ENCODE measurements at places on chromosomes 4 and X.

GRCh38 chrX:109873983-109874382, 128.9 kb upstream of the TMEM164 start:
- no peak for DNase-seq

GRCh38 chrX:21972721-21973120, 32.2 kb downstream of the SMS start:
- no peak for DNase-seq

DNA sequence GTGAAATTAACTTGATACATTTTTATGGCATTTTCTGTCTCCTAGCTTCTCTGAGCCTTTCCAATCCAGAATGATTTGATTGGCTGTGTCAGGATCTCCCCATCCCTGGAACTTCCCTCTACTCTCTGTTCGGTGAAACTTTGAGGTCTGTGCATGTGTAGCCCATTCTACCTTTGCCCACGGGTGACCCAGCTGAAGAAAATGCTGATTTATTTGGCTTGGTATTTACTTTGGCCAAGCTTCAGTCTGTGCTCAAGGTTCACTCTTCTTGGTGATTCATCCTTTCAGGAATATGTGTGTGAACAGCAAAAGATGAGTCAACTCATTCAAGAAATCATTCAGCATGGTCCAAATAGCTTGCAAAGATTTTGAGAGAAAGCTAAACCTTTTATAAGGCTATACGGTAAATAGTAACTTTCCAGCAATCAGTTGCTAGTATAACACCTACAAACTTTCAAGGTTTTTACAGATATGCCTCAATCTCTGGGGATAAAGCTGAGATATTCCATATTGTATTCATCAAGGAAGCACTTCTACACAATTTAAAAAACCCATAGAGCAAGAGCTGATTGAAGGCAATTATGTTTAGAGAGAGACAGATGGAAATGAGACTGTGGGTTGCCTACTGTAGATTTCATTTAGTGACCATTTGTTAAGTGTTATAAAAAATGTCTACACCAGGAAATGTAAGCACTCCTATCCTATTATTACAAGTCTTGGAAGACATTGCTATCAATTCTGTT, 233.9 kb upstream of the CXXC4 start:
- DNase-seq, result no peak

DNA sequence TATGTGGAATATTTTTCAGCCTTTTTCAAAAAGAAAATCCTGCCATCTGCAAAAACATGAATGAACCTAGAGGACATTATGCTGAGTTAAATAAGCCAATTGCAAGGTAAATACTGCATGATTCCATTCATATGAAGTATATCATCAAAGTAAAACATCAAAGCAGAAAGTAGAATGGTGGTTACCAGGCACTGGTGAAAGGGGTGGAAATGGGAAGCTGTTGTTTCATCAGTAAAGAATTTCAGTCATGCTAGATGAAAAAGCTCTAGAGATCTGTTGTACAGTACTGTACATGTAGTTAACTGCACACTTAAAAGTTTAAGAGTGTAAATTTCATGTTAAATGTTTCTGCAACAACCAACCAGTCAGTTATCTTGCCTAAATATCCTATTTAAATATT, 196.8 kb upstream of the ADGRL3 start:
- no peak for DNase-seq

GRCh38 chr4:109434007-109434971, 674 bp downstream of the SEC24B start:
- no peak for DNase-seq

DNA sequence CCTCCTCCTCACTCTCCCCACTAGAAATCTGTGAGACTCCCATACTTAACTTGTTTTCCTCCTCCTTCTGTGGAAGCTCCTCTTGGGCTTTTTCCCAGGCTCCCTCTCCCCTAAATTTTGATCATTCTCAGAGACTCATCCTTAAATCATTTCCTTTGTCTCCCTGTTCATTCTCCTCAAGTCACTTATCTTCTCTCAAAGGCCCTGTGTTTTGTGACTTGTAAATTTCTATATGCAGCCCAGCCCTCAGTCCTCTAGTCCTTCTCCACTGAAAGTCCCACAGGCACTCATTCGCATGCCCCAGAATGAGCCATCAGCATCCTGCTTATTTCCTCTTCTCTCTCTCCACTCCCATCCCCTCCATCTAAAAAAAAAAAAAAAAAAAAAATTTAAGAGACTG, 171.8 kb downstream of the SOWAHB start:
- DNase-seq, result no peak

DNA sequence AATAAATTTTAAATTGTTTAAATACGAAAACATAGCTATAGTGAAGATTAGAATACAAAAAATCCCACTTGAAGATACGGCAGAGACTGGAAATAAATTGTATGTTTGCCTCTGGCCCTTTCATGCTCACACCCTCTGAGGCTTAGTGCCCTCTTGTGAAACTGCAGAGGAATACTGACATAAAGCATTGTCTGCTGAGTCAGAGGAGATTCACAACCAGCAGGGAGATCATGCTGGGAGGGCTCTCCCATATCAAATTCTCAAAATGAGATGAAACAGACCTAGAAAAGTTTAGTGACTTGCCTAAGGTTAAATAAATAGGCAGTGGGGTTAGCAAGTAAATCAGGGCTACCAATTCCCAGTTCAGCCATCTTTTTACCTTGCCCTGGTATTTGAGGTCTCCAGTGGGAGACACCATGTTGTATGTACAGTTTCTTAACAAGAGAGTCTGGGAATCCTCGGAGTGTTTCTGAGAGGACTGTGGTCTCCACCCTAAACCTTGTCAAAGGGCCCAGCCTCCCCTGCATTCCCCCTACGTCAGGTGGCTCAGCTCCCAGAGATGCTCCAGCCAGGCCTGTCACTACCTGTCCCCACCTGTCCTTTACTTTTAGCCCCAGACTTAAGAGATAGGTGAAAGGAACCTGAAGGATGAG, 581.4 kb upstream of the DIPK2B start:
- DNase-seq, result no peak

GRCh38 chr4:130403221-130403620, 1307.3 kb downstream of the C4orf33 start:
- DNase-seq, result no peak

GRCh38 chr4:123401271-123402120, 4.9 kb downstream of the SPRY1 start:
- no peak for DNase-seq

- no peak for DNase-seq
Measured at GRCh38 chrX:41336447-41336846, 2.5 kb downstream of the DDX3X start.

GRCh38 chrX:129577473-129577872, 37.4 kb downstream of the OCRL start:
- DNase-seq, result no peak

GRCh38 chrX:29040160-29040559, 452.9 kb downstream of the IL1RAPL1 start:
- DNase-seq, result no peak

DNA sequence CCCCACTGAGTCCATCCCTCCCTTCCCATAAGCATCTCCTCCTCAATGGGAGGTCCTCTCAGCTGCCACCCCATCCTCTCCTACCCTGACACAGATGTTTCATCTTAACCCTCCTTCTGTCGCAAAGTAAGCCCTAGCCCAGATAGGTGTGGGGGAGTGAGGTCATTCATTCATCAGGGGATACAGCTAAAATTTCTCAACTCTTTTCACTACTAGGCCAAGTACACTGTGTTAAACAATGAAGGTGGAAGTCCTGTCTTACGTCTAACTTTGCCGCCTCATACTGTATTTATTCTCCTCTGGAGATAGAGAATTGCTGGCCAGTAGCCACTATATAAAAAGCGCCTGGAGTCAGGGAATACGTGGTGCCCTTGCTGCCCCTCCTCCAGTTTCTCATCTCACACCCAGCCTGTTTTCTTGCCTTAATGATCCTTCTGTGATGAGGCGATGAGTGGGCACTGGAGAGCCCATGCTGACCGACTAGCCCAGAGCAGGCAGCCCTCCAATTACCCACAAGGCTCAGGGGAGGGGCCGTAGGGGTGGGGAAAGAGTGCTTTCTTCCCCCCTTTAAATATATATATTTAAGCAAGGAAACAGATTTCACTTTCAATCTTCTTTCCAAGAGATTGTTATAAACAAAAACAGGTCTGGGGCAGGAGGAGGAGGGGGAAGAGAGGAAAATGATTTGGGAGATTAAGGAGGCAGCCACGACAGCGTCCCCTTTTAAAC, 149.5 kb downstream of the PJA1 start:
- no peak for DNase-seq

DNA sequence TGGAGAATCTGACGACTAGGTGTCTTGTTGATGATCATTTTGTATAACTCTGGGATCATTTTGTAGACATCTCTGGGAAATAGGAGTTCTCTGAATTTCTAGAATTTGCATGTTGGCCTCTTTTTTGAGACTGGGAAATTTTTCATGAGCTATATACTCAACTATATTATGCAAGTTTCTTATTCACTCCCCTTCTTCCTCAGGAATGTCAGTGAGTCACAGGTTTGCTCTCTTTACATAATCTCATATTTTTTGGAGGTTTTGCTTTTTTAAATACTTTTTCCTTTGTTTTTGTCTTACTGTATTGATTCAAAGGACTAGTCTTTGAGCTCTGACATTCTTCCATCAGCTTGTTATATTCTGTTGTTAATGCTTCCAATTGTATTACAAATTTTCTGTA, 1324.2 kb downstream of the TECRL start:
- no peak for DNase-seq

DNA sequence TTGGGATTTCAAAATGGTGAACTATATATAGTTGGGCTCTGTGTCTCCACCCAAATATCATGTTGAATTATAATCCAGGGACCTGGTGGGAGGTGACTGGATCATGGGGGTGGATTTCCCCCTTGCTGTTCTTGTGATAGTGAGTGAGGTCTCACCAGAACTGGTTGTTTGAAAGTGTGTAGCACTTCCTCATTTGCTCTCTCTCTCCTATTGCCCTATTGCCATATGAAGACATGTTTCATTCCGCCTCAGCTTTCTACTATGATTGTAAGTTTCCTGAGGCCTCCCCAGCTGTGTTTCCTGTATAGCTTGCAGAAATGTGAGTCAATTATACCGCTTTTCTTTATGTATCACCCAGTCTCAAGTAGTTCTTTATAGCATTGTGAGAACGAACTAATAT, 545.6 kb downstream of the TRAM1L1 start:
- DNase-seq, result no peak

DNA sequence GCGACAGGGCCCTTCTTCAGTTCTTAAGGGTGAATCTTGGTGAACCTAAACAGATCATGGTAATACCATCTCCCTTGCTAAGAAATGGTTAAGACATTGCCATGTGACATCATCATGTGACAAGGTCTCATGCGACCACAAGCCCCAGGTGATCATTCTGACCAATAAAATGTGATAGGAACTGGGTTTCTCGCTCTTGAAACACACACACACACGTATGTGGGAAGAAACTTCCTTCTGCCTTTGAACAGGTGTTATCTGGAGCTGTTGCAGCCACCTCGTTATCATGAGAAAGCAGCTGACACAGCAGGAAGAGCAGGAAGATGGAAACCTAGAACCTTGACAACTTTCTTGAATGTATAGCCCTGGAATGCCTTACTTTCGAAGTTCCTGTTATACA, 10.2 kb downstream of the SOD3 start:
- no peak for DNase-seq

- no peak for DNase-seq
Measured at GRCh38 chrX:1392376-1393068, 609 bp upstream of the SLC25A6 start.

Measured in NCI-H748 treated with DMSO at 0.1 percent for 48 hours (cell line).